ENCODE measurements at places on chromosomes 3 and 15.

- no peak for DNase-seq
Observed at GRCh38 chr3:116254541-116254940, 190.7 kb downstream of the LSAMP start.

DNA sequence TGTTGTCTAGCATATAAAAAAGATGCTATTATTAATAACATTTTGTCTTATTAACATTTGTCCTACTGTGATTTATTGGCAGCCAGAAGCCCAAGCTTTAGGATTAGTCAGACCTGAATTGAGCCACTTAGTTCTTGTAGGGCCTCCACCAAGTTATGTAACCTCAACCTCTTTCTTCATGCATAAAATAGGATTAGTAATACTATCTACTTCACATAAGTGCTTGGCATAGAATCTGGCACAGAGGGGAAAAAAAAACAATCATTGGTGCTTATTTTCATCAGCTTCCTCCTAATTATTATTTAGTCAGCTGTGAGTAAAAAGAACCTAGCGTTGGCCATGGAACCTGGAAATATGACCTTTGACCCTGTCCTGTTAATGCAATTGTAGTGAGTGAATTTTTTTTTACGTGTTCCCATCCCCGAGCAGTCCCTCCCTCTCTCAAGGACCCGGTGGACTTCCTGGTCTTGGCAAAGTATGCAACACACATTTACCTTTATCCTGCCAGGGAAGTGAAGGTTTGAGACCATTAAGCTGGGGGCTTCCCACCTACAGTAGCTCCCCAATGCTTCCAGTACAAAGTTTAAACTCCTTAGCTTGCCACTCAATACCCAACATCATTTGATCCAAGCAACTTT is 136.8 kb downstream of the FHIT start:
- DNase-seq, result no peak

DNA sequence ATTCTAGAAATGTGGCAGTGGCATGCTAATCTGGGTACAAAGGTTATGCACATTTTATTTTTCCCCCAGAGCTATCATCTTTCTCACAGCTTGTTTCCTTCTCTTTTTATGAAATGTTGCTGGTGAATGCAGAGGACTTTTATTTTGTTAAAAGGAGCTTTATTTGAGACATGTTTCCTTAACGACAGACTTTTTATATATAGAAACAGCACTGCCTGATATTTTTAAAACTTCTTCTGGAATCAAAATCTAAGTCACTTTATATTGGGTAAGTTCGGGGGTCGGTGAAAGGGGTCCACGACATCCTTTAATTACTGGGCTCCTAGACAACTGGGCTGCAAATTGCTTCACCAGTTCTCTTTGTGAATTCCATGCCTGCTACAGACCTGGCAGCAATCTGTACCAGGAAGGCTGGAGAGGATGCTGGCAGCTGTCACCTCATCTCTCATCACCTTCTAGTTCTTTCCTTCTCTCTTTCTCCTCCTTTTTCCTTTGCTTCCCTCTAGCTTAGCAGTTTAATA is 464.7 kb downstream of the PDCD6IP start:
- no peak for DNase-seq

GRCh38 chr15:39125904-39126303 is 455.0 kb upstream of the THBS1 start:
- DNase-seq, result no peak

DNA sequence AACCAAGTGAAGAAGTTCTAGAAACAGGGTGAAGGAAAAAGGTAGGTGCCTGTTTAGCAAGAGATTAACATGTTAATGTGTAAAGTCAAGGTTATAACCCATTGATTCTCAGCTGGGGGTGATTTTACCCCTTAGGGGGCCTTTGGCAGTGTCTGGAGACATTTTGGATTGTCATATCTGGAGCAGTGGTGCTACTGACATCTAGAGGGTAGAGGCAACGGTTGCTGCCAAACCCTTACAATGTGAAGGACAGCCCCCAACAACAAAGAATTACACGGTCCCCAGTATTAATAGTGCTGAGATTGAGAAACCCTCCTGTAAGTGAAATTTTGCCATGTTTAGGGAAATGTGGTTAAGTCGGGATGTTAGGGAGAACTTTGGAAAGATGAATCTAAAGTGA is 74.7 kb downstream of the CRYBG3 start:
- DNase-seq, result no peak

DNA sequence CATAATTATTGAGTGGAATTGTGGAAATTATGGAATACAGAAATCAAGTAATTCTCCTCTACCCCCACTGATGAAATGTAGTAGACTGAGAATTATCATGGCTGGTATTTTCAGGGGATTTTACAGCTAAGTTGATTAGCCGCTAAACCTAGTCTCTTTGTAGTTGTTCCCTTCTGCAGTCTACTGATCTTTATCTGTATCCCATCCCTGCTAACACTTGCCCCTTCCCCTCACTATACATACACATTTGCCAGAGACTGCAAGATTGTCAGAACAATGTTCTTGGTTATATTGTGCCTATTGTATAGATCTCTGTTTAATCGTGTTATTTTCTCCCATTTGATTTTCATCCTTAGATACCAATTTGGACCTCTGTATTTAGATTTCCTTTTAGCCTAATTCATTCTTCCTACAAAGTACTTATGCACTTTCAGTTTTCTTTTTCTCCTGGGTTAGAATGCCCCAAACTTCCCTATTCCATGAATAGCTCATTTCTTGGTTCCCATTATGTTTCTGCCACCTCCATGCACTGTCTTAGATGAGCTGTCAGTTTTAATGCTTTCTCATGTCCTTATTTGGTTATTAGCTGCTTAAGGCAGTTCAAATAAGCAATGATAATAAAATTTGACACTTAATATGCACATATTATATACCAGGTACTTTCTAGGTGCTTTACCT is 86.9 kb downstream of the CDIN1 start:
- no peak for DNase-seq

DNA sequence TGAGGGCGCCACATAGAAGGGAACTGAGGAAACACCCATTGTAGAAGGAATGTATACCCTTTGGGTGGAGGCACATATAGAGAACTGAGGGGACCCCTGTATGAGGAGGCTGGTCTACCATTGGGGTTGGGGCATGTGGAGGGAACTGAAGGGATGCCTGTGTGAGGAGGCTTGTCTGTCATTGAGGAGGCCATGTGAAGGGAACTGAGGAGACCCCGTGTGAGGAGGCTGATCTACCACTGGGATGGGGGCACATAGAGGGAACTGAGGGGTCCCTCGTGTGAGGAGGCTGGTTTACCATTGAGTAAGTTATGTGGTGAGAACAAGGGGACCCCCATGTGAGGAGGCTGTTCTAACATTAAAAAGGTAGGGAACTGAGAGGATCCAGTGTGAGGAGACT is 156.1 kb downstream of the FBLN2 start:
- no peak for DNase-seq

- DNase-seq, result no peak
Observed at GRCh38 chr3:72722930-72723726, 125.1 kb downstream of the SHQ1 start.

GRCh38 chr3:69092030-69092516 is 7.3 kb downstream of the ARL6IP5 start:
- DNase-seq, result no peak

GRCh38 chr3:42057561-42058211 is 33.5 kb upstream of the TRAK1 start:
- DNase-seq, result no peak

DNA sequence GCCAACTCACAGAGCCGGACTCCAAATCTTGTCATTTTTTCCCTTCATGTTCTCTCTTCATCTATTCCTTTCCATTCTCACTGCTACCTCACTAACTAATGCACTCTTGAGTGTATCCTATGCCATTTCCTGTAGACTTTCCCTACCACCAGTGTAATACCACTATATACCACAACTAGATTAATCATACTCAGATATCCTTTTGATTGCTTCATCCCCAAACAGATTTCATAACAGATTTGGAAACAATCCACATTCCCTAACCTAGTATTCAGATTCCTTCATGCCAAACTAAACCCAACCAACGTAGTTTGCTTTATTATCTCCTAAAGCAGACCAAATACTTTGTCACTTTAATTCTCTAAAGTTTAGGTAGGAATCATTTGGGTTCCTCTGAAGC is 2.6 kb upstream of the PLOD2 start:
- DNase-seq, result no peak

- DNase-seq, result no peak
Observed at GRCh38 chr3:183142199-183142598, 20.3 kb downstream of the LAMP3 start.

- no peak for DNase-seq
Observed at GRCh38 chr3:125331243-125331642, 43.9 kb downstream of the ZNF148 start.

DNA sequence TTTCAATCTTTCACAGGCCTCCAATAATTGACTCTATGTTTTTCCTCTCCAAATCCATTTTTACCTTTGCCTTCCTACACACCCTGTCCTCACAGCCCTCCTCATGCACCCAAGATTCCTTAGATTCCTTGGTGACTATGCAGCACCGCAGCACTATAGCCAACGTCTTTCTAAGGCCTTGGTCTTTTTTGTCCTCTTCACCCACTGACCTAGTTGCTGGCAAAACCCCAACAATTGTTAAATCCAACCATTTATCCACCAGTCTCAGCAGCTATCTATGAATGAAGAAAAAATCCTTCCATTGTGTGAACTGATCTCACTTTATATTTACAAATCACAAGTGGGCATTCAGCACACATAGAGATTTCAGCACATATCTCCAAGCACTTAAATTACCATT is 203.9 kb downstream of the VGLL3 start:
- no peak for DNase-seq

GRCh38 chr3:119672776-119673175 is 4.4 kb downstream of the COX17 start:
- DNase-seq, result no peak

GRCh38 chr15:93068581-93069199 is 20.3 kb downstream of the RGMA start:
- no peak for DNase-seq

DNA sequence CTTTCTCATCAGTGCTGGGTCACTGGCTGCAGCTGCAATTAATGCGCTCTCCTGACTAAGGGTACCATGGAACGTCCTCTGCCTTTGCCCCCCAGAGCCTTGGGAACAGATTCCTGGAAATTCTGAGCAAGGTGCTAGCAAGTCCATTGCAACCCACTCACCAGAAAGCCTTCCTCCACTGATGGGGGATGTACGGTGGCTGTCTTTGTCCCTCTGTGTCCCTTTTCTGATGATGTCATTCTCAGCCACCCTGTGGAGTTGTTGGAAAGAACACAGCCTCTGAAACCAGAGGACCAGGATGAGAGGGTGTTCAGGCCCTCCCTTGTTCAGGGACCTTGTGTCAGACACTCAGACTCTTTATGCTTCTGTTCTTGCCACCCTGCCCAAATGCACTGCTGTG is 38.1 kb upstream of the ZBTB38 start:
- no peak for DNase-seq

DNA sequence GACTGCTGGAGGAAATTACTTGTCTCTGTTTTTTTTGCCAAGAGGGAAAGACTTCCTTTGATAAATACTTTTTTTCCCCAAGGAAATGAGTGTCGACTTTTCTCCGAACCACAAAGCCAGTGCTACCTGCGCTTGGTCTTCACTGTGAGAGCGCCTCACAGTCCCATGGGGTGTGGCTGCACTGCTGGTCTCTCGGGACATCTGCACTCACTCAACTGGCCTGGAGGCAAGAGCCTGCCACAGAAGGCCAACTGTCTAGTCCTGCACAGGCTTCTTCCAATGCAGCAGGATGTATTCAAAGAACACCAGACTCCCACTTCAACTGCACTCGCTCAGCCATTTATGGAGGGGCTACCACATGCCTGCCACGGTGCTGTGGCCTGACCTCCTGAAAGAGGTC is 40.6 kb upstream of the CGNL1 start:
- DNase-seq, result no peak

DNA sequence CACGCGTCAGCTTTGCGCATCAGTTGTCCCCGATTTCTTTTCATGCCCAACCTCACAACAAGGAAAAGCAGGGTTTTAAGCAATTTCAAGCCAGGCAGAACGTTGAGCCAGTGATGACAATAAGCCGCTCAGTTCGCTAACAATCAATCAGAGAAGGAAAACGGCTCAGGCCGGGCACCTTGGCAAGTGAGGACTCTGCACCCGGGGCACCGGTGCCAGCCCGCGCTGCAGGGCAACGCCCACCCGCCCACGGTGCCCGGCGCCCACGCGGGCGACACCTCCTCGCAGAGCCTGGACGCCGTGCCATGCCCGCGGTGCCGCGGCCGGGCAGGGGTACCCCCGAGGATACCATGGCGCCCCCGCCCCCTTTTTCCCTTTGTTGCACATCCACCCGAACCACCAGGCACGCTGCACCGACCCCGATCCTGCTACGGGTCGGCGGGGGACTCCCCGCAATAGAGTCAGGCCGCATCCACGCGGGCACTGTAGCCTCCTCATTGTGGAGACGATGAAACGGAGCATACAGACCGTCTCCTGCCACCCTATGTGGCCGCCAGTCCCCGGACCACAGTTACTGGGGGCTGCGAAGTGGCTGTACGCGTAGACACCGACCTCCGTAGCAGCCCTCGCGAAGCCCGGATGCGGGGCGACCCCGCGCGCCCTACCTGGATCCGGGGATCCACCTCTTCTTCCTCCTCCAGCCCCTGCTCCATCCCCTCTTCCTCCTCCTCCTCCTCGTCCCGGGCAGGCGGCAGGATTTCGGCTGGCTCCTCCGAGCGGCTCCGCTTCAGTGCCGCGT is 581 bp downstream of the SH3BP5 start:
- DNase-seq, result no peak

DNA sequence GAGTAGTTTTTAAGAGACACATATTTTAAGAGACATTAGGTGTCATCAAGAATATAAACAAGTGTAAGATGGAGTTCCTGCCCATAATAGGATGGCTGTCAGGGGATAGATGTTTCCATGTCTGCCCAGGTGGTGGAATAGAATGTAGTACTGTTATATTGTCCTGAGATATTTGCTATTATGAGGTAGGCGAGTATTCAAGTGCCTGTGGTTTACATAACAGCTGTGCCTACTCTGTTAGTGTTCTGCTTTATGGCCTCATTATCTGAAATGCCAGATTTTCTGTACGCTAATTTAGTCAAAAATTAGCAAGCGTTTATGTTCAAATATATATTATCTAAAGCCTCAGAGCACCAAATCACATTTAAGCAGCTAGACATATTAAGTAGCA is 360.2 kb upstream of the ROPN1 start:
- DNase-seq, result no peak

- no peak for DNase-seq
Observed at GRCh38 chr3:188154809-188155574, 1.0 kb downstream of the LPP start.

- DNase-seq, result no peak
Observed at GRCh38 chr3:20842594-20843436, 656.8 kb upstream of the SGO1 start.

GRCh38 chr15:74431645-74432044 is 2.1 kb downstream of the SEMA7A start:
- DNase-seq, result no peak

DNA sequence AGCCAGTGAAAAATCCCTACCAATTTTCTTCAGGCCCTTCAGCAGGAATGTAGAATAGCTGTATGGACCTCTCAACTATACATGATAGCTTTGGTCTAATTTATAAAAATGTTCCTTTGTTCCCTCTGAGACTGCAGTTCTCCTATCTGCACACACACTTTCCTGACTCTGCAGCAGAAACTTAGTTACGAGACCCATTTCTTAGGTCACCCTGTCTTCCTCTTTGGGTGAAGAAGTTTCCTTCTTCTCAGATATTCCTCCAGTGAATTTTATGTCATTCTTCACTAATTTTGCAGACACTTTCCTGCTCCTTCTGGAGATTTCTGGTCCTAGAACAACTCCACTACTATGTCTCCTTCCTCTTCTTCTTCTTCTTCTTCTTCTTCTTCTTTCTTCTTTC is 42.6 kb downstream of the CD200R1L start:
- no peak for DNase-seq

GRCh38 chr15:85761635-85762034 is 33.1 kb downstream of the KLHL25 start:
- DNase-seq, result no peak

All from stimulated activated CD4-positive, alpha-beta T cell treated with anti-CD3 and anti-CD28 coated beads, TNF-alpha, amount 100 ng/mL, for 24 hours (primary cell).